ENCODE measurements at places on chromosomes 6 and 20.

DNA sequence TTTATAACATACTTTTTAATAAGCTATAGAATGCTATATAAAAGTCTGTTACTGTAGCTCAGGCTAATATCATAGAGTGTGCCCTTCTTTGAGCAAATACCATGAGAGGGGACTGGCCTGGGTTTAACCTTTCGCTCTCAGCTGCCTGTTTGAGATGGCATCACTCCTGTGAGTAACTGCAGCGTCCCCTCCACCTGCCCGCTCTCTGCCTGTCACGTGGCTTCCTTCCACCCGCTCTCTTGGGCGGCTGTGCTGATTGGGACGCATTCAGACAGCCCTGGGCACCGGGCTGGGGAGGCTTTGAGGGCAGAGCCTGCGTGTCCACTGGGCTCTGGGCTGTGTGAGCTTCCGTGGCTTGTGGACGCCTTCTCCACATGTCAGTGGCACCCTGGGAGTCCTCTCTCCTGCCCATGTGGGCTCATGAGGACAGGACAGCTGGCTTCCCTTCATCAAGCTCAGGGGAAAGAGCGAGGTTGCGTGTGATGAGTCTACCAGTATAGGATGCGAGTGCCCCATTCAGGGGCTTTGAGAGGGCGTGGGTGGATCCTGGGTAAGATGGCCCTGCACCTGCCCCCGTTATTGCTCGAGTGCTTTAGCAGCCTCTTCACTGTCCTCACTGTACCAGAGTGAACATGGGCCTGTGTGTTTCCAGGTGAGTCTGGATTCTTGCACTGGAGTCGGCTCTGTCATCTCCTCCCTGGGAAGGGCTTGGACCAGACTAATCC is 10.7 kb upstream of the C20orf204 start:
- no peak for DNase-seq

DNA sequence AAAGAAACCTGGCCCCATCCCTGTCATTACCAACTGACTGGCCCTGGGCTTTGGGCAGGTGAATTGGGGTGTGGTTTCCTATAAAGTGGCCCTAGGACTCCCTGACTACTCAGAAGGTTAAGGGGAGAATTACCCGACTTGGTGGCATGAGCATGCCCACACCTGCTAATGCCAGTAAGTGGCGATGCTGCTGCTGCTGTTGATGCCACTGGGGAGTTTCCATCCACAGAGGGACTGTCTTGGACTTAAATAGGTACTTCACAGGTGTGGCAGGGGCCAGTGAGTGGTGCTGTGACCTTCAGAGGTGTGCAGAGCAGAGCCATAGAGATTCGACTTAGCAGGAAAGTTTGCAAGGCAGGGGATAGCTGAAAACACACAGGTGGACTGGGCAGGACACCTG is 32.6 kb upstream of the MDFI start:
- DNase-seq, result no peak

GRCh38 chr6:36633915-36634314 is 39.8 kb downstream of the SRSF3 start:
- peak; percentile 50 for DNase-seq

GRCh38 chr6:73523434-73524123 is 2.7 kb upstream of the EEF1A1 start:
- DNase-seq, result no peak

GRCh38 chr20:61742097-61742825 is 323.4 kb downstream of the TAF4 start:
- no peak for DNase-seq

- no peak for DNase-seq
Observed at GRCh38 chr20:36465109-36466080, 75.9 kb upstream of the MYL9 start.

DNA sequence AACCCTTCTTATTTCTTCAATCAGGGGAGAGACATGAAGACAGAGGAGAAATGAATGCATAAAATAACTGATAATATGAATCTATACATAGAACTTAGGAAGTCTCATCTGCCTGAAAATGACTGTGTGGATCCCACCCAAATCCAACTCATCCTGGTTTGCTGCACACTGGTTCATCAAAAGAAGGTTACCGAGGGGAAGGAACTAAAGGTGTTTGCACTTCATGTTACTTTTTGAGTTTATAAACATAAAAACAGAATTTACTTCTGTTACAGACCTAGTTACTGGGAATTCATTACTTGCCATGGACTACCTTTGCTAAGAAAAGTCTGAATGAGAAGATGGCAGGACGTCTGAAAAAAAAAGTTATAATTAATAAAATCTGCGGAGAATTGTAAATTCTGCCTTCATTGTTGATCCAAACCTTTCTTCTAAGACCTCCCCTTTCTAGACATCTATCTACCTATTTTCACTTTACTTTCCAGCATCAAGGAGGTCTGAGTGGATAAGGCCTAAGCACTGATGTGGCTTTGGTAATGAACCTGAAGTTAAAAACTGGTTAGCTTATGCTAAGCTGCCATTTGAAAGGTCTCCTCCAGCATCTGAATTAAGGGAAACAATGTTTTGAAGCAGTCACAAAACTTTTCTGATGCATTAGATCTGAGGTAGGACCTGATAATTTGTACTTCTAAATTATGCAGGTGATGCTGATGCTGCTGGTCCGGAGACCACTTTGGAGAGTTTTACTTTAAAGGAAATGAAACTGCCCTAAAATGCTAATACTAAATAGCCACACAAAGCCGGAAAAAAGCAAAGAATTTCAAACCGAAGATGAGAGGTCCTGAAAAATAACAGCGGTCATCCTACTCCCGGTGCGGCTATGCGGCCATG is 84.0 kb downstream of the HFE start:
- DNase-seq, result no peak

DNA sequence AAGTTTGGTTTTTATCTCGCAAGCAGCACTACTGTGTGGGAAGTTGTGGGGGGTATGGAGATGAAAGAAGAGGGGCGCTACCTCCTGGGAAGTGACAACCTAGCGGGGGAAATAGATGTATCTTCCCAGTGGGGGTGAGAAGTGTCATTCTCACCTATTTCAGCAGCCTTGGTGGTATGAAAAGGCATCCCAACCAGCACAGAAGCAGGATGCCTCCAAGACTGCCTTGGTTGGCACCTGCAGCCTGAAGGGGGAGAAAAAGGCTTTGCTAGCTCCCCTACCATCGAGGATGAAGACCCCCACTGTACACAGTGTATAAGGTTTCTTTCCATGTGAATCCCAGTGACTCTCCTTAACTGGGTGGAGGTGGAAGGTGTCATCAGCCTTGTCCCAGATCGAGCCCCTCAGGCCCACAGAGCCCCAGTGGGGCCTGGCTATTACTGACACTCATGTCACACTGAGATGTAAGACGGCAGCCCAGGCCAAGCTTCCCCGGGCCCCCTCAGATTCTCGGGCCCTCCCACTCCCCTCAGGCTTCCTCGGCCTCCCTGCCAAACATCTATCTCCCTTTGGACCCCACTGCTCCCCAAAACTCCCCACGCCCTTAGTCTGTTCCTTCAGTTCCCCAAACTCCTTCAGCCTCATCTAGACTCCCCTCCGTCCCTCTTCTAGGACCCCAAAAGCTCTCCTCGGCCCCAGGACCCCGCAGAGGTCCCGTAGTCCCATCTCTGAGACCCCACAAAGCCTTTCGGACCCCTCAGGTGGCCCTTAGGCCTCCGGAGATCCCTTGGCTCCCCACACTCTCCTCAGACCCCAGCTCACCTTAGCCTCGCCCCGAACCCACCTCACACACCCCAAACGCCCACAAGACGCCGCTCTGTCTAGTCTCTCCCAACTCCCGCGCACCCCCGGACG is 688 bp downstream of the COMMD7 start:
- no peak for DNase-seq

- DNase-seq, result no peak
Observed at GRCh38 chr6:43254846-43255245, 11.6 kb downstream of the TTBK1 start.

DNA sequence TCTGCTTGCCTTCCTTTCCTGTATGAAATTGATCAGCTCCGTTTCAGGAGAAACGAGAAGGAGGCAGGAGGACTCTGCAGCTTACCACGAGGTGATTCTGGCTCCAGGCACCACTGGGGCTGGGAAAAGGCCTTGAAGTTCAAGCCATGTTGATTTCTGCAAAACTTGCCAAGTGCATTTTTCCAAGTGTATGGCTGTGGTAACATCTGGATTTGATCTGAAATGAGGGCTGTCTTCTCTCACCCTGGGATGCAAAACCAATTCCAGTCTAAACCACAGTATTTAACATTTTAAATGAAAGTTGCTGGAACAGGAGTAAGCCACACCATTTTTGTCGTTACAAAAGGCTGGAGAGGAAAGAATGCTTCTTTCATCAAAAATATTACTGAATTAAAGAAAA is 36.1 kb upstream of the FAM210B start:
- DNase-seq, result no peak

DNA sequence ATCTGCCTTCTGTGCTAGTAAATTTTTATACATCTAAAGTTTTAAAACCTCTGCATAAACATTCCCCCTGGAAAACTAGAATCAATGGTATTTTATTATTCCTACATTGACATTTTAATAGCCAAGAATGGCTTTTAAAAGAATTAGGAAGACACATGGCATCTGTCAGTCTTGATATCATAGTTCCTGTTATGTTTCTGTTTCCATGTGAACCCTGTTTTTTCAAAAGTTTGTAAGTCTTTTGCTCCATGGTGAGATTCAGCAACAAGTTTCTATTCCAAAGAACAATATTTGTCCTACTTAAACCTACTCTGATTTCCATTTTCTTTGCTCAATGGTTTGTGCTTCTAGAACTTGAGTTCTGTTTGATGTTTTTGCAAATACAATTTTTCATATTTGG is 95.2 kb downstream of the PLEKHG1 start:
- no peak for DNase-seq

DNA sequence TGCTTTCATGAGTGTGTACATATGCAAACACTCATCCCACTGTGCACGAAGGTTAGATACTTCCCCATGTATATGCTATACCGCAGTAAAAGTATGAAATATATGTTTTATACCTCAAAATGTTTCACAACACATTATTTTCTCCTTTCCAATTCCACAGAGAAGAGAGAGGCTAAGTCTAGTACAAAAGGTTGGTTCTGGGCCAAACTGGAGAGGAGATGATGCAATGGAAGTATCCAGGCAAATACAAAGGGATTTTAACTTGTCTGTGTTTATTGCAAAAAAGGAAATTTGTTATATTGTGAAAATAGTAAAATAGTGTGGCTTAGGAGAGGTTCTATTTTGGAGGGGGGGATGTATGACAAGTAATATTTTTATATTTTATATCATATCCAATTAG is 112.6 kb downstream of the PLCB1 start:
- DNase-seq, result no peak

DNA sequence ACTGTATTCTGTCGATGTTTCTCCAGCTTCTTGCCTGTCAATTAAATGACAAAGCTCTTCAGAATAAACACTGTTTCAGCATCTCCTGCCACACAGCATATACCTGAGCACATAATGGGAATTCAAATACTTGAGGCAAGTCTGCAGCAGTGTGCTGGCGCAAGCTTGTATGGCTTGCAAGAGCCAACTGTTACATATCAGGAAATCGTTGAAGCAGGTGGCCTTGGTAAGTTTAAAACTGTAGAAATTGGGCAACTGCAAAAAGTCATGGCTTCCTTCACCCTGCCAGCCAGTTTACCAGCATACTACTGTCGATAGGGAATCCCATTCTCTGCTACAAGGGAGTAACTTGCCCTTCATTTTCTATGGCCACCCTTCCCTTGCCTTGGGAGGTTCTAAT is 23.0 kb downstream of the CPNE1 start:
- DNase-seq, result no peak

GRCh38 chr20:4445784-4446183 is 275.9 kb upstream of the PRND start:
- no peak for DNase-seq

GRCh38 chr6:106253731-106254130 is 71.8 kb downstream of the ATG5 start:
- no peak for DNase-seq

DNA sequence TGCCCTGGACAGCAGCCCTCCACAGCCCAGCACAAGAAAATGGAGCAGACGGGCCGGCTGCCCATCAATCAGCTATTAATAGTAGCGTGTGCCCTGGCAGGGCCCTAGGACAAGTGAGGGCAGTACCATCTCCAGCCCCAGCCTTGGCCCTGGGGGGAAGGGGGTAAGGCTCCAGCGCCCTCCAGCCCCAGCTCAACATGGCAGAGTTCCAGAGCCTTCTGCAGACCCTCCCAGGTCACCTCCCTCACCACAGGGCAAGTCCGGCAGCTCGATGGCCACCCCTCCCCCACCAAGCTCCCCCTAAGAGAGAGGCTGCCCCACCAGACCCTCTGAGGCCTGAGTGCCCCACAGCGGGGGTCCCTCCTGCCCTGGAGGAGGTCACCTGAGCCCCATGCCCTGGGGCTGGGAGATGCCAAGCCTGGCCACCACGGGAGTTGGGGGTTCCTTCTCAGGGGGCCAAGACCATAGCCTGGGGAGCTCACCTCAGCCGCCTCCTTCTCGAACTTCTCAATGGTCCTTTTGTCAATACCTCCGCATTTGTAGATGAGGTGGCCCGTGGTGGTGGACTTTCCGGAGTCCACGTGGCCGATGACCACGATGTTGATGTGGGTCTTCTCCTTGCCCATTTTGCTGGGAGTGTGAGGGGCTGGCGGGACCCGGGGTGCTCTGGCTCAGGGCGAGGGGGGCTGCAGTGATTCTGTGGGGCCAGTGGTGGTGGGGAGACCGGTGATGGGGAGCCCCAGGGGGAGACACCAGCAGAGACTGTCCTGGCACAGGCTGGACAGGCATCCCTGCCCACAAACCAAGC is 1.5 kb downstream of the EEF1A2 start:
- DNase-seq, result no peak

- no peak for DNase-seq
Observed at GRCh38 chr20:12464036-12464435, 544.7 kb upstream of the SPTLC3 start.

DNA sequence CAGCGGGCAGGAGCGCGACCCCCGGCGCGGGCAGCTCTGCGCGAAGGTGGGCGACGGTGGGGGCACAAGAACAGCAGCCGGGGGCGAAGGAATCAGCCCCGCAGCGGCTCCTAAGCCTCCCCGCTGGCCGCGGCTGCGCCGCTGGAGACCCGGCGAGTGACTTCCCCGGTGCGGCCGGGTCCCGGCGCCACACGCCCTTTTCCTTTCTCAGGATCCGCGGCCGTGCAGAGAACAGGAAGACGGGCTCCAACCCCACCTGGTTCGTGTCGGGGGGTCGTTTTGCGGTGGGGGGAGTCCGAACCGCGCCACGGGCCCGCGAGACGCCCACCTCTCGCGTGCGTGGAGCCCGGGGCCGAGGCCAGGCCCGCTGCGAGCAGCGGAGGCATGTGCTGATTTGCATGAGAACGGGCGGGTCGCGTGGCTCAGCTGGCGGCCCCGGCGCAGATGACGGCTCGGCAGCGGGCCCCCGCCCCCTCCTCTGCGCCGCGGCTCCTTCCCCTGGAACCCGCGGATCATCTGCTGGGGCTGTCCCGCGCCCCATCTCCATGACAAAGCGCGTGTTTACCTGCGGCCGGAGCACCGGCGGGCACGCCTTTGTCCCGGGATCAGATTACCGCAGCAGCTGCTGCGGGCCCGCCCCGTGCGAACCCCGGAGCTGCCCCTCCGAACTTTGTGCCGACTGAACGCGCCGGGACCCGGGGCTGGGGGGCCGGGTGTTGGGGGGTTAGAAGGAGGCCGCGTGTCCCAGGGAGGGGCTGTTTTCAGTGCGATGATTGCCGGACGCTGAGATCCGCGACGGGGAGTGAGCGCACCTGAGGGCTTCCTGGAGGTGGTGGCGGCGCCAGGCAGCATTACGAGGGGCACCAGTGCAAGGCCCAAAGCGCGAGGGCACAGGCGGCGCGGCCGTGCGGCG is 4.9 kb upstream of the DLL1 start:
- DNase-seq, result peak; percentile 68

All from NCI-H1105 (cell line).